ENCODE measurements at places on chromosomes 7 and 10. TPM values are rescaled to one million over a fixed set of nuclear protein-coding genes. Genes with fewer than 3 reads are reported as not detected.

NUTM2E gene
- total RNA-seq, result not detected

KCND2 gene
- total RNA-seq, result 0.11 TPM

GALNT11 gene
- total RNA-seq, result 25.1 TPM

BMPER gene
- total RNA-seq, result 3.8 TPM

LIPM gene
- total RNA-seq, result 0.83 TPM

DENND2A gene
- total RNA-seq, result 10.5 TPM

TCF7L2 gene
- 8.5 TPM for total RNA-seq

ELN gene
- total RNA-seq, result 149 TPM

EVX1 gene
- not detected for total RNA-seq

ADAM22 gene
- total RNA-seq, result 3.9 TPM

MLXIPL gene
- 0.41 TPM for total RNA-seq

DNA sequence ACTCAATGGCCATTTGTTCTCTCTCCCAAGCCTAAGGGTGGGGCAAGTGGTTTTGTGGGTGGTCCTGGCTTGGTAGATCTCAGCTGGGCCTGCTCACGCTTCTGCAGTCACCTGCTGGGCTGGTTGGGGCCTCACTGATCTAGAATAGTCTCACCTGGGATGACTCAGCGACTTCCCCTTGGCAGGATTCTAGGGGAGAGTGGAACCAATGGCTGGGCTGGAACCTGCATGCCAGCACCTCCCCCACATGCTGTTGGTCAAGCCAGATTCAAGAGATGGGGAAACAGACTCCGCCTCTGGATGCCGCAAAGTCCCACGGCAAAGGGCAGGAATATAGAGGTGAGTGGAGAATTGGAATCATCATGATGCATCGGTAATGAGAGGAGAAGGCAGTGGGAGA lies 292.9 kb upstream of the NPVF start:
- H3K4me3 ChIP-seq, result no peak overlapping the region
- H3K27ac ChIP-seq, result no peak overlapping the region
- no peak for DNase-seq
- no peaks in the 10 kb centered on the region for H3K27me3 ChIP-seq
- H3K36me3 ChIP-seq, result no peaks in the 10 kb centered on the region

DNA sequence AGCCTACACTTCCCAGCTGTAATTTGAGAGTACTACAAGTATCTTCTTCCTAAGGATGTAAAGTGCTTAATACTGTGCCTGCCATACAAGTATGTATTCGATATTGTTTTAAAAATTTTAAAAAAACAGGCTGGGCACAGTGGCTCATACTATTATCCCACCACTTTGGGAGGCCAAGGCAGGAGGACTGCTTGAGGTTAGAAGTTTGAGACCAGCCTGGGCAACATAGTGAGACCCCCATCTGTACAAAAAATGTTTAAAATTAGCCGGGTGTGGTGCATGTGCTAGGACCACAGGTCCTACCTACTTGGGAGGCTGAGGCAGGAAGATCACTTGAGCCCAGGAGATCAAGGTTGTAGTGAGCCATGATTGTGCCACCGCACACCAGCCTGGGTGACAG lies 8.3 kb downstream of the ARMC10 start:
- no peak for DNase-seq
- no peak overlapping the region for H3K27ac ChIP-seq
- no peaks in the 10 kb centered on the region for H3K27me3 ChIP-seq
- peaks cover 18% of the 10 kb centered on the region for H3K36me3 ChIP-seq
- H3K4me3 ChIP-seq, result no peak overlapping the region

DNA sequence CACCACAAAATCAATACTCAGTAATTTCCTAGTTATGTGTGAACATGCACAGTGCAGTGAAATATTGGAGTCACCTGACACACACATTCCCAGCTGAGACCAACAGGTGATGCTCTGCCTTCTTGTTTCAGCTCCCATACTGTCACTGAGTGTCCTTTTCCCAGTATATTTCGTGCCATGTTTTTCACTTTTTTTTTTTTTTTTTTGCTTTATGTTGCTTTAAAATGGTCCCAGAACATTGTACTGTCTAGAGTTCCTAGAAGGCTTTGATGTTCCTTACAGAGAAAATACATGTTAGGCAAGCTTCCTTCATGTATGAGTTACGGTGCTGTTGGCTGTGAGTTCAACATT lies 45.6 kb downstream of the ELAPOR2 start:
- no peak for DNase-seq
- H3K36me3 ChIP-seq, result no peaks in the 10 kb centered on the region

DNA sequence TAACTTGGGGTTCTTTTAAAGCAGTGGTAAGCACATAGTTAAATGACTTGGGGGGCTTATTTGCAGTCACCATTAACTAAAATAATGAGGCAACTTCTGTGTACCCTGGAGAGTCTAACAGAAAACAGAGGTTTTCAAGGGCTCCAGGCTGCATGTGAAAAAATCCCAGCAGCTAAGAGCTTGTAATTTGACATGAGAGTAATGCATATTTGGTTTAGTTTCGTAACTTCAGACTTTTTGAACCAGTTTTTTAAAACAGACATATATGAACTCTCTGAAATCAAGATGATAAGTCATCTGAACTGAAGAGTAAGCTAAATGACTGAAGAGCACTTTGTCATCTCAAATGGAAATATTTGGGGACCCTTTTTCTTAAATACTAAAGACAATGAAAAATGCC lies 40.2 kb upstream of the IFRD1 start:
- no peaks in the 10 kb centered on the region for H3K36me3 ChIP-seq
- H3K4me1 ChIP-seq, result no peaks in the 10 kb centered on the region
- DNase-seq, result no peak
- no peaks in the 10 kb centered on the region for H3K27me3 ChIP-seq

DNA sequence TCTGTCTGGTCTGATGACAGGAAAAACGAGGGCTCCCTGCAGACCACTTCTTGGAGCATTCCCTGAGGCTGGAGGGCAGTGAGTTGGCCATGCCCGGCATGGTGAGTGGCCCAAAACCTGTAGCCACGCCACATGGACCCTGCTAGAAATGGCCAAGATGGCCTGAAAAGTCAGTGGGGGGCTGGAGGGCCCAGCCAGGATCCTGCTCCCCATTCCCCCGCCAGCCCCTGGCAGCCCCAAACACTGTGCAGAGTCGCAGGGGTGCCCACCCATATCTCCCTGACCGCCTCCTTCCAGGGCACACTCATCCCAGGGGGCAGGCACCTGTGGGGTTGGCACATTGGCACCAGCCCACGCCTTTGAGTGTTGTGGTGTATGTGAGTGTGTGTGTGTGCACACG lies 18.7 kb upstream of the PPP2R2D start:
- H3K27ac ChIP-seq, result no peak overlapping the region
- H3K4me1 ChIP-seq, result no peaks in the 10 kb centered on the region
- no peaks in the 10 kb centered on the region for H3K36me3 ChIP-seq

- no peak overlapping the region for H3K4me3 ChIP-seq
- no peak for DNase-seq
- peaks cover 11% of the 10 kb centered on the region for H3K4me1 ChIP-seq
Measured at GRCh38 chr10:12561307-12561706, 212.0 kb downstream of the CAMK1D start.

DNA sequence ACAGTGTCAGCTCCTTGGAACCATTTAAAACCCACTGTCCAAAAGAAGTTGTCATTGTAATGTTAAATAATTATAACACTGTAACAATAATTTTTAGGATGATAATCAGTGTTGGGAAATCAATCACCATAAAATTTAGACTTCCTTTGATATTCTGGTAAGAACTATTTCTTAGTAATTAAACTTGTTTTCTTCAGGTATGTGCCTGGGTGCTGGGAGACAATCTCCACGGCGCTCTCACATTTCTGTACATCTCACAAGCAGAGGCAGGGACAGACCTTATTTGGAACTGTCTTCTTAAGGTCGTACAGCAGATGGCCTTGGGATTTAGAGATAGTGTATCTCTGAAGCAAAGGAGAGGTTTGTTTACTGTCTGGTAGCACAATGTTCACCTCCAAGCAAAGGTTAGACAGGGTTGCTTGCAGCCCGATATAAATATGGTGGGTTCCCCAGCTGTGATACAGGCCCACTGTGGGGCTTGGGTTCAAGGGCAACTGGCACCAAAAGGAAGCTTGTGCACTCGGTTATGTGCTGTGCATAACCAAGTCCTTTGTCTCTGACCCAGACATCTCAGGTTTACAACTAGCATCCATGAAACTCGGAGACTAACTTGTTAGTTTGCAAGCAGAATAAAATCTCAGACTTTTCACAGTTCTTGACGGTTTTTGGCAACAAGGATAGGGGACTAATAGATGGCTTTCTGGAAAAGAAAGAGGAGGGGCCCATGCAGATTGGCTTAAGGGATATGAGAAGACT lies 125.5 kb downstream of the RNF32 start:
- H3K27me3 ChIP-seq, result no peaks in the 10 kb centered on the region
- H3K36me3 ChIP-seq, result no peaks in the 10 kb centered on the region
- H3K4me1 ChIP-seq, result no peaks in the 10 kb centered on the region
- no peak for DNase-seq
- no peak overlapping the region for H3K27ac ChIP-seq

GRCh38 chr7:11208883-11209465 lies 235.3 kb downstream of the PHF14 start:
- no peaks in the 10 kb centered on the region for H3K4me1 ChIP-seq
- no peak for DNase-seq

DNA sequence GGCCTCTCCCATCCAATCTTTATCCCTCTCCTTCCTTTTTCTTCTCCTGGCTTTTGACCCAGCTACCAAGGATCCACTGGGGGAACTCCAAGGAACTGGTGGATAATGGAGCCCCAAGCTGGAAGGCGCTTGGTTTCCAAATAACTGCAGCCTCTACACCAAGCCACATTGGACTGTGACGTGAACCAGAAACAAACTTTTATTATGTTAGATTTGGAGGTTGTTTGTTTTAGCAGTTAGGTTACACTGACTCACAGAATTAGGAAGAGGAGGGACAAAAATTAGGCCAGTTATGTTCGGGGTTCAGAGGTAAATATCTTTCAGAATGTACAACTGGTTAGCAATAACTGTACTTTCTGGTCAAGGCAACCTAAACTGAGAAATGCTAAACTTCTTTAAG lies 21.3 kb upstream of the ANK3 start:
- no peaks in the 10 kb centered on the region for H3K4me1 ChIP-seq
- no peaks in the 10 kb centered on the region for H3K36me3 ChIP-seq
- no peak for DNase-seq
- H3K27me3 ChIP-seq, result no peaks in the 10 kb centered on the region

- no peaks in the 10 kb centered on the region for H3K36me3 ChIP-seq
- no peaks in the 10 kb centered on the region for H3K4me1 ChIP-seq
- peak overlapping the region; percentile 75 for H3K27ac ChIP-seq
- H3K4me3 ChIP-seq, result no peak overlapping the region
- H3K27me3 ChIP-seq, result no peaks in the 10 kb centered on the region
- DNase-seq, result no peak
Measured at GRCh38 chr10:3624367-3624766, 160.6 kb downstream of the KLF6 start.

- no peaks in the 10 kb centered on the region for H3K36me3 ChIP-seq
- H3K4me1 ChIP-seq, result peaks cover 18% of the 10 kb centered on the region
- no peak overlapping the region for H3K4me3 ChIP-seq
- no peaks in the 10 kb centered on the region for H3K27me3 ChIP-seq
- peak overlapping the region; percentile 56 for H3K27ac ChIP-seq
Measured at GRCh38 chr10:75070476-75070875, 41.0 kb upstream of the SAMD8 start.

GRCh38 chr7:108589874-108590273 lies 20.2 kb downstream of the DNAJB9 start:
- DNase-seq, result no peak
- H3K36me3 ChIP-seq, result no peaks in the 10 kb centered on the region
- H3K4me1 ChIP-seq, result no peaks in the 10 kb centered on the region
- no peak overlapping the region for H3K27ac ChIP-seq

DNA sequence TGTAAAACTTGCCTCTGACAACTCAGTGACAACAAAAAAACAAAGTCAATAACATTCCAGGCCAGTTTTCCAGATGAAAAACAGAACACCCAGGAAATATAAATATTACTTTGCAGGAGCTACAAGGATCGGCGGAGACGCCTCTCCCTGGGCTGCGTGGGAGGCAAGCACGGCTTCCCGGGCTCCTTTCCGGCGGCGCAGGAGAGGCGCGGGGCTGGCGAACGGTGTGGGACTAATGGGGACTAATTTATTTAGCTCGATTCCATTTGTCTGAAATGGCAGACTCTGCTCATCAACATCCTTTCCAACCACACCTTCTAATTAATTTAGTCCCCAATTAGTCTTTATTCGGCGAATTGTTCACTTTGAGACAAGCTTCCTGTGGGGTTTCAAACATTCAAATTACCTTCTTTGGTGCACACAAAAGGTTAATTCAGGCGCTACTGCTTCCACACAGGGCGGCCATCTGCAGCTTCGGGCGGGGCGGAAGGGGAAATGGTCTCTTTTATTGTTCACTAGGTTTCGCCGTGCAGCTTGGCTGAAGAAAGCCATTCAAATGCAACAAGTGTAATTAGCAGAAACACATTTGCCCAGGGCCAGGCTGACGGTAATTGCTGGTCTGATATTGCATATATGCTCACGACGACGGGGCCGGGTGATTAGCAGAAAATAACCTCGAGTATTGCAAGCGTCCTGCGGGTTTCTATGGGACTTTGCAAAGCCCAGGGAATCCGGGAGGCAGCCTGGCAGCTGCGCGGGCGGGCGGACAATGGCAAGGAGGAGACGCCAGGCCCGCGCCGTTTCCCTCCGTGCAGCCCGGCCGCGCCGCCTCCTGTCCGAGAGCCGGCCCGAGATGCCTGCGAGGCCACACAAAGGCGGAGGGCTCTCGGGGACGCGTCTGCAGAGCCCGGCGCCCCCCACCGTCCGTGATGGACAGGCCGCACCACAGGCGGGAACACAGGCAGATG lies 270.1 kb downstream of the PTPRN2 start:
- peak; percentile 54 for DNase-seq
- H3K27ac ChIP-seq, result no peak overlapping the region
- peak overlapping the region; percentile 26 for H3K4me3 ChIP-seq
- H3K4me1 ChIP-seq, result no peaks in the 10 kb centered on the region
- no peaks in the 10 kb centered on the region for H3K27me3 ChIP-seq

DNA sequence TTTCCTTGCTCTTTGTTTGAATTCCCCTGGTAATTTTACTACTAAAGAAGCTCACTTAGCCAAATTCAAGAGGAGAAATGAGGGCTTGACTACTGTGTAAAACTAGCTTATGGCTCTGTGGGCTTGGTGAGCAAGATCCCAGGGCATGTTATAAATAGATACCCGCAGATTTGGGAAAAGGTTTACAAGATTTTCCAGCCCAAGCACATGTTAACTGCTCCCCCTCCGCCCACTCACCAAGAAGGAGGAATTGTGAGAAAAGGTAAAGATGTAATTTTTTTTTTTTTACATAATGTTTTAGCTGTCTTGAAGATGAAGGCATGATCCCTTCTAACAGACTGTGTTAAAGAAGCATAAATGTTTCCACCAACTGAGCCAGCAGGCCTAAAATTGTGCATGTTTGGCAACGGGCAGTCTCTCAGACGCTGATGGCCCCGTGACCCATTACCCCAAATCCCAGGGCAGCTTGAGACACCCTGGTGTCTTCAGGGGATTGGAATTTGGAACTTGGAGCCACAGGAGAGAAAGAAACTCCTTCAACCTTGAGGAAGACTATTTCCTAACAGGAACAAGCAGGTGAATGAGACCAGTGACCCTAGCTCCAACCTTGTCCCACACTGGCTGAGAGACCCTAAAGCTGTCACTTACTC lies 429.8 kb upstream of the CELF2 start:
- no peaks in the 10 kb centered on the region for H3K36me3 ChIP-seq
- peak overlapping the region; percentile 55 for H3K27ac ChIP-seq
- H3K4me3 ChIP-seq, result no peak overlapping the region
- no peaks in the 10 kb centered on the region for H3K27me3 ChIP-seq
- no peak for DNase-seq

- H3K27me3 ChIP-seq, result no peaks in the 10 kb centered on the region
- H3K36me3 ChIP-seq, result peaks cover 10% of the 10 kb centered on the region
- H3K27ac ChIP-seq, result no peak overlapping the region
- no peak for DNase-seq
- no peak overlapping the region for H3K4me3 ChIP-seq
Measured at GRCh38 chr7:105141068-105141467, 127.1 kb downstream of the KMT2E start.

Measured in right atrium auricular region (tissue), 2 donors.